ENCODE measurements at places on chromosomes 6 and 20.

GRCh38 chr6:10580570-10580969, 59.4 kb downstream of the GCNT2 start:
- no peak for DNase-seq

DNA sequence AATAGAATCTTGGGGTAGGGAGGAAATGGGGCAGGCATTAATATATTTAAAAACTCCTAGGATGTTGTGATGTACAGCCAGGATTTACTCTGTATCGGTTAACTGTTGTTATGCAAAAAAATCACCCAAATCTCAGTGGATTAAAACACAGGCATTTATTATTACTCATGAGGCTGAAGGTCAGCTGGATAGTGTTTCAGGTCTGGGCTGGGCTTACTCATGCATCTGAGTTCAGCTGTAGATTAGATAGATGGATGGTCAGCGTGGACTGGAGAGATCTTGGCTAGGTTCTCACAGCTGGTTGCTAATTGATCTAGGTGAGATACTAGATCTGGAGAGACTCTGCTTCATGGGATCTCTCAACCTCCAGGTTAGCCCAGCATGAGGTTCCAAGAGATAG, 131.4 kb downstream of the BTBD3 start:
- DNase-seq = no peak

DNA sequence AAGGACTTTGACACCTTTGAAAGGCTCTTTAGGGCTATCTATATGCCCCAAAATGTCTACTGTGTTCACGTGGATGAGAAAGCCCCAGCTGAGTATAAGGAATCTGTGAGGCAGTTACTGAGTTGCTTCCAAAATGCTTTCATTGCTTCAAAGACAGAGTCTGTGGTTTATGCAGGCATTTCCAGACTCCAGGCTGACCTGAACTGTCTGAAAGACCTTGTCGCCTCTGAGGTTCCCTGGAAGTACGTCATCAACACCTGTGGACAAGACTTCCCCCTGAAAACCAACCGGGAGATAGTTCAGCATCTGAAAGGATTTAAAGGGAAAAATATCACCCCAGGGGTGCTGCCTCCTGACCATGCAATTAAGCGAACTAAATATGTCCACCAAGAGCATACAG, 65.2 kb downstream of the GCNT2 start:
- no peak for DNase-seq

DNA sequence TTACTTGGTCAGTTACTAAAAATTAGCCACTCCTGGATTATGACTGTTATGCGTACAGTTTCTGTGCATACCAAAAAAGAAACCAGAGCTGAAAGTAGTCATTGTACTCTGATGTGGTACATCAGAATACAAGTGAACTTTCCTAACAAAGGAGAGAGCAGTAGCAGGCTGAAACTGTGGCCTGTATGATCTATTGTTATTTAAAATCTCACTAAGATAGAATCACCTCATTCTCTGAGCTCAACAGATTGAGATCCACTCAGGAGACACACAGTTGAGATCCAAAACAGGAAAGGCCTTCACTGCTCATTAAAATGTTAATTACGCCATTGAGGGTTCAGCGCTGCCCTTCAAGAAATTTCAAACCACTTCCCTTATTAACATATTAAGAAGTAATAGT, 576.4 kb downstream of the LMBRD1 start:
- no peak for DNase-seq

- DNase-seq = no peak
Observed at GRCh38 chr6:125806813-125807212, 16.1 kb downstream of the NCOA7 start.

GRCh38 chr20:51995551-51995951, 193.2 kb upstream of the SALL4 start:
- DNase-seq = no peak

Data from stimulated activated naive CD4-positive, alpha-beta T cell treated with Interleukin-2 at 50 U/mL for 16 hours (primary cell).